ENCODE measurements at places on chromosomes 12 and 14. TPM values are rescaled to one million over a fixed set of nuclear protein-coding genes. Genes with fewer than 3 reads are reported as not detected.

Gene ZDHHC22
- not detected for total RNA-seq

Gene B4GALNT1
- total RNA-seq: 6.2 TPM

Gene ADCK1
- total RNA-seq: 8.5 TPM

Gene OVCH1
- not detected for total RNA-seq

Gene IL22
- not detected for total RNA-seq

Gene BMP4
- total RNA-seq: 8.8 TPM

Gene SLCO1B1
- not detected for total RNA-seq

Gene TAS2R7
- total RNA-seq: not detected

Gene OR6C6
- total RNA-seq: not detected

Gene KRT79
- 0.16 TPM for total RNA-seq

Gene LRRK2
- 0.16 TPM for total RNA-seq

Gene NGB
- not detected for total RNA-seq

Gene AMN
- not detected for total RNA-seq

Gene BEGAIN
- total RNA-seq: 1.8 TPM

Gene NFATC4
- 15.3 TPM for total RNA-seq

Gene SOS2
- total RNA-seq: 16.1 TPM

Gene MGAT4C
- not detected for total RNA-seq

Gene GLIPR1L1
- total RNA-seq: not detected

Gene RD3L
- not detected for total RNA-seq

Gene RPL10L
- total RNA-seq: not detected

Gene RAB21
- 7.5 TPM for total RNA-seq

Gene FZD10
- 0.49 TPM for total RNA-seq

Gene SRRM4
- under 0.01 TPM for total RNA-seq

Gene GLS2
- total RNA-seq: 2.2 TPM

Gene OR4K17
- not detected for total RNA-seq

Gene PRB2
- total RNA-seq: not detected

Gene SIX6
- not detected for total RNA-seq

Data from mesangial cell (primary cell).